ENCODE measurements at places on chromosomes 5 and 9.

- DNase-seq: no peak
Observed at GRCh38 chr5:58544195-58544594, 38.7 kb upstream of the RAB3C start.

DNA sequence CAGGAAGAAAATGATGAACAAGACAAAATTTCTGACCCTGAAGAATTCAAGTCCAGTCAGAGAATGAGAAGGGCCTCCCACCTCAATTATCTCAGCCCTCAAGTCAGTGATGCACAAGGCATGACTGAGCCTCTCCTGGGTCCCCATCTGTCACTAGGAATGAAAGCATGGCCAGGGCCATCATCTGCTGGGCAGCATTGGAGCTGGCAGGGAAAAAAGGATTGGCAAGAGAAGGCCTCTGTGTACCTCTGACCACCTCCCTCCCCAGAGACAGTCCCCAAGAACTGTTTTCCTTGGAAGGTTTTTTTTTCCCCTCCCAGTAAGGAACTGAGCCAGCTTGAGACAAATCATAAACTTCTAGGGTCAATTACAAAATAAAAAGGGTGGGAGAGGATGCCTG is 76.7 kb downstream of the KLHL3 start:
- DNase-seq: no peak

GRCh38 chr9:942805-943580 is 33.5 kb upstream of the DMRT3 start:
- no peak for DNase-seq

GRCh38 chr9:4959031-4959430 is 26.0 kb upstream of the JAK2 start:
- DNase-seq: no peak

DNA sequence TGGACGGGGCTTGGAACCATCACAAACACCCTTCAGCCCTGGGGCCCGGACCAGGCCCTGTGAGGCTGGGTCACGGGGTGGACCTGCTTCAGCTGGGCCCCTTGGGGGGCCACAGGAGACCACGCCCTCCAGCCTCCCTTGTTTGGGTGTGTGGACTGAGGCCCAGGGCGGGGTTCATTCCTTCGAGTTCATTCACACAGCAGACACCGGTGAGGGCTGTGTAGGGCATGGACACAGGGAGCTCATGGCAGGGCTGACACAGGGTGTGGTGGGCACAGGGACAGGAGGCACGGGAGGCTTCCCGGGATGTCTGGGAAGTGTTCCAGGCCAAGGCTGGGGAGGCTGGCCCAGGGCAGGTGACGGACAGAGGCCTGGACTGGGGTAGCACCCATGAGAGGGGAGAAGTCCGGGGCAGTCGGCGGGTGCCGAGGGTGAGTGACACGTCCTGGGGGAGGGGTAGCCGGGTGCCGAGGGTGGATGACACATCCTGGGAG is 8.9 kb downstream of the DNLZ start:
- DNase-seq: no peak

DNA sequence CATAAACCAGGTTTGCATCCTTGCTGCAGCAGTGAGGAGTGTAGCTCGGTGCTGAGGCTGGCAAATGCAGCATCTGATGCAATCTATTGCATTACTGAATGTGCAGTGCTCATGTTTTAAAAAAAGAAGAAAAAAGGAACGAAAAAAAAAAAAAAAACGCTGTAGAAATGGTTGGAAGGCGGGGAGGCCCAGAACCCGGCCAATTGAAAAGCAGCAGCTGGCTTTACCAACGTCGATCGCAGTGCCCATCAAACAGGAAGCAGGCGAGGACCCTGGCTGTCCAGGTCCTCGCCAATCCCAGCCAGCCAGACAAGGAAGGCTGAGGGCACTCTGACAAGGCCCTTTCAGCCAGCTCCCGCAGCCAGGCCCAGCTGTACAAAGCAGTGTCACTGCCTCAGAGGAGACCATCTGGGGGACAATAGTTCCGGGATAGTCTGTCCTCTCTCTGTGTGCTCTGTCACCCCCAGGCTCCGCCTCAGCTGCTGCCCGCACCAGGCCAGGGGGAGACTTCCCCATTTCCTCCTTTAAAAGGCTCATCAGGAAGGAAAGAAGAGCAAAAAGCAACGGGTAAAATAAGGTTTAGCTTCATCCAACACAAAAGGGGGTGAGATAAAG is 21.8 kb upstream of the CPEB4 start:
- DNase-seq: no peak

DNA sequence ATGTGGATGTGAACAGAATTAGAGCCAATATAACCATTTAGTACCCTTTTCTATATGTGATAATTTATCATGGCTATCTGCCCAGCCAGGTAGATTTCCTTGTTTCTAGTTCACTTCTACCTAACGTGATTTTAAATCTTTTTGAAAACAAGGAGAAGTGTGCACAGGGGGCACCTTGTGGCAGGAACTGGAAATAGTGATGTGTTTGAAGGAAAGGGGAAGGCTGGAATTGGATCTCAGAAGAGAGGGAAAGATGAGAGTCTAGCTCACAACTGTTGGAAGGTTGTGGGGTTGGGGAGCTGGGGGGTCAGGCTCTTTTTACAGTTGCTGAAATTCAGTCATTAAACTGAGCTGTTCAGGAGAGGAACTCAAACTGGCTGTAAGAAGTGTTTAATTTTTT is 219.5 kb downstream of the KCTD16 start:
- no peak for DNase-seq

GRCh38 chr9:32735476-32735875 is 47.9 kb upstream of the TMEM215 start:
- no peak for DNase-seq

- DNase-seq: no peak
Observed at GRCh38 chr5:86623785-86624483, 6.2 kb downstream of the COX7C start.

GRCh38 chr9:137411260-137411644 is 11.7 kb downstream of the EXD3 start:
- DNase-seq: no peak

DNA sequence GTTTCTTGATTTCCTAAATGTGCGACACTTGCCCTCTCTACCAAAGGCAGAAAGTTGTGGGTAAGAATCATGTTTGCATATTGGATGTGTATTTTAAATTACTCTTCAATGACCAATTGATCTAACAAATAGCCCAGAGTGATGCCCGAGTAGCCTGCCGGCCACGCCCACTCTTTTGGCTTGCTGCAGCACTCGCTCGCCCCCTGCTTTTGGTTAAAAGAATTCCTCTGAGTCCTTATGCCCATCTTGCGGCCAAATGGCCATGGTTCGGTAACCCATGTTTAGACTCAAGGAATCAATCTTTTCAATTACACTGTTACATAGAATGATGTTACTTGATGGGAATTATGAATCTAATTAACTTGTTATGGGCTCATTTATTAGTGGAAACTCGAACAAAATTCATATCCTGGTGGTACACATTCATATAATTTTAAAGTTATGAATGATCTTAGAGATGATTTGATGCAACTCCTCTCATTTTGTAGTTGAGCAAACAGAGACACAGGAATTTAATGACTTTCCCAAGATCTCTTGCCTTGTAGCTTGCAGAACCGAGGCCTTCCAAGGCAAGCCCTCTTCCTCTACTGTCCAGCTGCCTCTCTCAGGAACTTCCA is 36.5 kb downstream of the PPIC start:
- DNase-seq: no peak

GRCh38 chr5:147748590-147748989 is 33.9 kb downstream of the JAKMIP2 start:
- DNase-seq: no peak

GRCh38 chr9:122364783-122365150 is 6.1 kb upstream of the PTGS1 start:
- DNase-seq: no peak

GRCh38 chr9:125691869-125692268 is 15.1 kb downstream of the MAPKAP1 start:
- DNase-seq: no peak

DNA sequence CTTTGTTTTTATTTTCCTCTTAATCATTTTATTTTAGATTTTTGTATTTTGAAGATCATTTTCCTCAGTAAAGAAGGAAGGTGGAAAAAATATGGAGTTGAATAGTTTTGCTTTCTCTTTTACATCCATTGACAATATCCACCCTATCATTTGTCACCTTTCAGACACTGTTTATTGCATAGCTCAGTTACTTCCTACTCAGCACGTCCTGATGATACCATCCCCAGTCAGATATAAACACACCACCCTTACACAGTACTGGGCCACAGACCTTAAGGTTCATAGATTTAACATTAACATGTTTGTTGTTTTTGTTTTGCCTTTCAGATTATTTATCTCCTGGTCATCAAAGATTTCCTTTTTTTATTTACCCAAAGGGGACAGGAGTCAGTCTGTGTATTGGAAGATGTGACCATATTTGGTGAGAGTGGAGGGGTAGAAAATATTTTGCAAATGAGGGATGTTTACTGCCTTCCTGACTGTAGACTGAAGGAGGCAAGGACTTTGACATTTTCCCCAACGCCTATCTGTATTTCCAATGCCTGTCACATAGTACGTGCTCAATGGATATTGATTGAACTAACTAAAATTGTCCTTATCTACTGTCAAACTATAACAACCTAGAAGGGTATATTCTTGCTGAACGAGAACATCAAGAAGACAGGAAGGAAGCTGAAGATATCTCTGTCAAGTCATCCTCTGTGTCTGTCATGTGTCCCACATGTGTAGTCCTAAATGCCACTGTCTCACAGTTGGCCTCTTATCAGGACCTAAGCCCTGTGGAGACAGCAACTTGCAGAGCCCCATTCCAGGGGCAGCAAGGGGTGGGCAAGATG is 15.6 kb downstream of the STX17 start:
- DNase-seq: no peak

DNA sequence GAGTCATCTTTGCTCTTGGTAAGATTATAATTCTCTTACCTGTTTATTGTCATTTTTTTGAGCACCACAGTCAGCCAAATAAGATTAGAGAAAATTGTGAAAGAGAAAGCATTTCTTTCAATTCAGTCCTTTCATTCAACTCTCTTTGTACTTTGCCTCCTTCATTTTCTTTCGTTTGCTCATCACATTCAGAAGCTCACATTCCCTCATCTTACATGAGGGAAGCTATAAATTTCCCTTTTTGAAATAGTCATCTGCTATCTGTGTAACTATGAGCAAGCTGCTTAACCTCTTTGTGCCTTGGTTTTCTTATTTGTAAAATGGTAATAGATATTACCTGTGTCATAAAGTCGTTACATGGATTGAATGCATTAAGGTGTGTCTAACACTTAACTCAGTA is 41.4 kb downstream of the PAM start:
- no peak for DNase-seq

GRCh38 chr5:41637424-41637823 is 127.0 kb upstream of the PLCXD3 start:
- no peak for DNase-seq

DNA sequence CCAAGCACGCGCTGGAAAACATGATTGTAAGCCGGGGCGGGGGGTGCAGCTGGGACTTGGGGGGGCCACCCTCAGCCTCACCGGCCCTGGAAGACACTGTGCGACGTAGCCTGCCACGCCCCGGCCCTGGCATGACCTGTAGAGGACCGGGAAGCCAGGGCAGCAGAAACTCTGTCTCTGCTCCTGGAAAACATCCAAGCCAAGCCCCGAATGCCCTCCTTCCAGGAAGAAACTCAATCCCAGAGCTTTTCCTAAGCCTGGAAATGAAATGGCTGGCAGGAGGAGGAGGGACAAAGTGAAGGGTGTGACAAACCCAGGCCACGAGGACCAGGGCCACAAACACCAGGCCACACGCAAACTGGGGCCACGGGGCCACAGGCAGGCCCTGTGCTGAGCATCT is 55.4 kb downstream of the KCNT1 start:
- no peak for DNase-seq

DNA sequence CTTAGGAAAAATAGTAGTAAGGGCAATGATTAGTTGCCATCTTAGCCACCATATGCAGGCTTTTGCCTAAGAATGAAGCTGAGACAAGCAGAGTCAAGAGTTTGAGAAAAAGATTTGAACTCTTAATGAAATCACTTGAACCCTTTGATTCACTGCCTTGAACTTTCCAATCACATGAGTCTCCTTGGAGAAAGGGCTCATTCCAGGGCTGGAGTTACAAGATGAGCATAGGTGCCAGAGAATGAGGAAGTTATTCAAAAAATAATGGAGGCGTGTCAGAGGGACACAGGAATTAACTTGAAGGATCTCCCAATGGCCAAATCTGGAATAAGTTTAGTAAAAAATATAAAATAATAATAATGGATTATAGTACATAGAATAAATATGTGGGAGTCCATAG is 35.3 kb downstream of the MAT2B start:
- no peak for DNase-seq

DNA sequence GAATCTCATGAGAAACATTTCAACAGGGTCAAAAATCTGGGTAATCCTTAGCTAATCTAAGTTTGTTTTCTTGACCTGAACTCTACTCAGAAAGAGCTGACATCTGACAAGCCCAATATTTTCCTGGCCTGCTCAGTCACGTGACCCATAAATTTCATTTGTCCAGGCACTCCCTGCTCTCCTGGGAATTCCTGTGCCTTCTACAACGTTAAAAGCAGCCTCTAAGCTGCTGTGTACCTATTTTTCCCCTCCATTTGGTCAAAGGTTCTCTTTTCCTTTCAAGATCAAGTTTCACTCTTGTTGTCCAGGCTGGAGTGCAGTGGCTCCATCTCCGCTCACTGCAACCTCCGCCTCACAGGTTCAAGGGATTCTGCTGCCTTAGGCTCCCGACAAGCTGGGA is 148.8 kb upstream of the ABCA1 start:
- DNase-seq: no peak

DNA sequence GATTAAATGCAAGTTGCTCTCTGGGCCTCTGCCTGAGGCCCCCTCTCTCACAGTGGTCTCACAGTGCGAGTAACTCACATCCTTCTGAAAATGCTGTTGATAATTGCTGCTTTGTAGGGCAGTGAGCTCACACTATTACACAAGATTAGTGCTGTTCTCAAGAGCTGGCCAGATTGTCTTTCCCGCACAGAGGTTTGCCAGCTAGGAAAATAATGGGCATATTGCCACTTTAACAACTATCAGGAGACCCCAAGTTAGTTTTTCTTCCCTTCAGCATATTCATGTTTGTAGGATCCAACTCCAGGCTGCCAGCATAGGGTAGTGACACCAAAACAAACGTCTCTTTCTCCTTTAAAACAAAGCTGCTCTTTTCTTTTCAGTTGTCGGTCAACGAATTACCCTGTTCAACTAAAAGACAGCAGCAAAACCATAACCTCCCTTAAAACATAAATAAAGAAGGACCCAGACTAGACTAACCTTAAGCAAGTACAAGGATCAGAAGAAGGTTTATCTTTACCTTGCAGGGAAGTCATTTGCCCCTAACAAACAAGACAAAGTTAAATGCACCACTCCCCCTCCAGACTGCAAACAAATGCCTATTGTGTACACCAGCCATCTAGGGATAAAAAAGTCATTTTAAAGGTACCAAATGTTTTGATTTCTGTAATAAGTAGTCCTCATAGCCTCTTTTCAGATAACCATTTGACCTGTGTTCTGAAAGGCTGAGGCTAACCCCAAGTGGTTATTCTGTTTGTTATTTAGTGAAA is 91.4 kb downstream of the VCAN start:
- no peak for DNase-seq

GRCh38 chr9:133255371-133256135 is 19.4 kb downstream of the ABO start:
- DNase-seq: no peak

GRCh38 chr9:70539526-70539925 is 125.1 kb upstream of the KLF9 start:
- DNase-seq: no peak

GRCh38 chr5:180810959-180811622 is 8.5 kb upstream of the MGAT1 start:
- DNase-seq: no peak

Data from activated T-helper 1 cell treated with anti-CD3 and anti-CD28 coated beads, Interleukin-2, amount 50 U/mL, for 16 hours (primary cell).